ENCODE measurements at places on chromosomes 1 and 21.

DNA sequence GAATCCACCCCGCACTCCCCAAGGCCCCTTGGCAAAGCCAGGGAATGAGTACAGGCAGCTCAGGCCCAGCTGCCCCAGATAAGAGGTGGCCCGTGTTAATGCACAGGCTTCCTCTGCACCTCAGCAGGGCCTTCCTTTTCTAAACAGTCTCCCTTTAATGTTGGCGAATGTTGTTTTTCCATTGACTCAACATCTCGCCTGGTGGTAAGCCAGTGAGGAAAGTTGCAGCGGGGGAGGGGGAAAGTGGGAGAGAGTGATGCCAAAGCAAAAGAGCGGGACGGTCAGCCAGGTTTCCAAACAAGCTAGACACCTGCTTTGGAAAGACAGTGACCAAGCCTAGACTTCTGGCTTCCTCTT lies 10.3 kb upstream of the PROX1 start:
- no peak for DNase-seq

DNA sequence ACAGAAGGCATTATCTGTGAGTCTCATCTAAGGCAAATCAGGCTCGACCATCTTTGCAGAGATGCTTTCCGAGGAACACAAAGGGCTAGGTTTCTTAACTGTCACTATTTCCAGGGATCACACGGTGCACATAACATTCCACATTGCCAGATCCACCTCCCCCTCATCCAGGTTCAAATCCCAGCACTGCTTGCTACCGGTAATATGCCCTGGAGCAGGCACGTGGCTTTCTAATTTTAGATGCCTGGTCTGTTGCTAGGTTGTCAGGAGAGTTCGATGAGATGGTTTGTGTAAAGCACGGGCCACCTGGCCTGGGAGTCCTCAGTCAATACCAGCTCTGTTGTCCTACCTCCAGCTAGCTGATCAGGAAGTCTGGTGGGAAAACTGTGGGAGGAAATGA lies 598.6 kb downstream of the NPHP4 start:
- DNase-seq = no peak

- DNase-seq = no peak
Observed at GRCh38 chr1:45833361-45833760, 29.9 kb downstream of the MAST2 start.

DNA sequence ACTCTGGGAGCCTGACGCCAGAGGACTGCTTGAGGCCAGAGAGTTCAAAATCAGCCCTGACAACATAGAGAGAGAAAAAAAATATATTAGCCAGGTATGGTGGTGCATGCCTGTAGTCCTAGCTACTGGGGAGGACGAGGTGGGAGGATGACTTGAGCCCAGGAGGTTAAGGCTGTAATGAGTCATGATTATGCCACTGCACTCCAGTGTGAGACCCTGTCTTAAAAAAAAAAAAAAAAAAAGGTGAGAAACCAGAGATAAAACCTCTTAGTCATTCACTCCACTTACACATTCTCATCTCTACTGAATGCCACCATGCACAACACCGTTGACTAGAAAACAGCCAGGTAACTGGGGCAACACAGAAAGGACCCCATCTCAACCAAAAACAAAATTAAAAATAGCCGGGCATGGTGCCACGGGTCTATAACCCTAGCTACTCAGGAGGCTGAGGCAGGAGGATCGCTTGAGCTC lies 178.1 kb downstream of the SLC45A1 start:
- peak; percentile 39 for DNase-seq

GRCh38 chr1:48017716-48018115 lies 20.5 kb upstream of the TRABD2B start:
- peak; percentile 57 for DNase-seq

DNA sequence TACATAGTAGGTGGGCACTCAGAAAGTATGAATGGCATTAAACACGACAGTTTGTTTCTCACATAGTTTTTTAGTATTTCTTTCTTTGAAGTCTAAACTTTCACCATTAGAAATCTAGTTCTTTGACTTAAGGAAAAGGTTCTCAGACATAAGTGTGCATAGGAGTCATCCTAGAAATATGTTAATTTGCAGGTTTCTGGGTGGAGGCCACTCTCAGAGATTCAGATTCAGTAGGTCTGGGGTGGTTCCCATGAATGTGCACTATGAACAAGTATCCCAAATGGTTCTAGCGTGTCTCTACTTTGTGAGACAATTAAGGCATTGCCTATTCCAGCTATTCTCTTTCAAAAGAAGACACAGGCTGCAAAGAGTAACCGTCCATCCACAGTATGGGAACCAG lies 119.3 kb downstream of the NGF start:
- peak; percentile 71 for DNase-seq

DNA sequence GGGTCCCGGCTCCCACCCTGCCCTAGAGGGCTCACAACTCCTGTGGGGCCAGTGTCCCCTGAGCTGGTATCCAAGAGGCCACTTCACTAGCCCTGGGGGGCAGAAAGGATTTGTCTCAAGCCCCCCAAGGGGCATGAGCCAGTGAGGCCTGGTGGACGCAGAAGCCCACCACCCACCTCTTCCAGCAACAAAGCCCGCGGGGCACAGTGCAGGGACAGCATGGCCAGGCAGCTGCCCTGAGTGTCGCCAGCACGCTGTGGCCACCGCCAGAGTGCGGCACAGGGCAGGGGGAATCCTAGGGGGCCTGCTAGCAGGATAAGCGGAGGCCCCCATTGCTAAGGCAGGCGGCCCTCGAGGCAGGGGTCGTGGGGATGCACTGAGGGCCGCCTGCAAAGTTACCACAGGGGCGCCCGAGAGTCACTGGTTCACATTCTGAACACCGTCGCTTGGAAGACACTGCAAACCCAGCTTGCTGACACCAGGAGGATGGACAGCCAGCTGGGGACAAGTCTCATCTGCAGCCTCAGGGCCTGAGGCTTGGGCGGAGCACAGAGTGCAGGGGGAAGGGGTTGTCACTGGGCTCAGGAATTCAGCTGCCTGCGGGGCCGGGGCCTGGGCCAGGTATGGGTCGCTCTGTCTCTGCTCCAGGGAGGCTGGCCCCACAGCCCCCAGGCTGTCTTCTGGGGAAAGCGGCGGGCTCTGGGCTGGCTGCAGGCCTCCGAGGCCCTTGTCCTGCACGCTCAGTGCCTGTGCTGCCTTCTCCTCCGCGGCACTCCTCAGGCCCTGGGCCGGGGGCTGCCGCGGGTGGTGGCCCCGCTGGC lies 26.8 kb downstream of the SLC19A1 start:
- no peak for DNase-seq
